Fibroblast of skin of scalp (primary cell): ENCODE measurements at places on chromosomes 11 and 22.
A peak's percentile ranks its signal among the peaks of the same experiment; 100 is the strongest.

GRCh38 chr11:3102641-3102921, 45.4 kb upstream of the CARS1 start:
- DNase-seq, result no peak

DNA sequence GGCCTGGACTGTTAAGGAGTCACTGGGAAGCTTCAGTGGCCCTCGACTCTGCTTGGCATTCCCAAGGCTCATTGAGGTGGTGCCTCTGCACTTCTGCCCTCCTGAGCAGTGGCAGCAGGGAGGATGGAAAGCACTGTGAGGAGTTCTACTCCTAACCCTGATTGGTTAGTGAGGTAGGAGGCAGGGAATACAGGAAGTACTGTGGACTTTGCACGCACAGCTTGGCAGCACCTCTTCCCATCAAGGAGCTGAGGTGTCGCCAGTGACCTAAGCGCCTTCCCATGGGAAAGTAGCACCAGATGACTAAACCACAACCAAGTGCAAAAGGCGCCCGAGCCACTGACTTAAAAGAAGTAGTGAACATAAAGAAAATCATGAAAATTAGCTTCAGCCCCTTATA, 152.5 kb upstream of the CADM1 start:
- no peak for DNase-seq

GRCh38 chr22:36457688-36458450, 23.6 kb downstream of the TXN2 start:
- DNase-seq, result peak; percentile 80

DNA sequence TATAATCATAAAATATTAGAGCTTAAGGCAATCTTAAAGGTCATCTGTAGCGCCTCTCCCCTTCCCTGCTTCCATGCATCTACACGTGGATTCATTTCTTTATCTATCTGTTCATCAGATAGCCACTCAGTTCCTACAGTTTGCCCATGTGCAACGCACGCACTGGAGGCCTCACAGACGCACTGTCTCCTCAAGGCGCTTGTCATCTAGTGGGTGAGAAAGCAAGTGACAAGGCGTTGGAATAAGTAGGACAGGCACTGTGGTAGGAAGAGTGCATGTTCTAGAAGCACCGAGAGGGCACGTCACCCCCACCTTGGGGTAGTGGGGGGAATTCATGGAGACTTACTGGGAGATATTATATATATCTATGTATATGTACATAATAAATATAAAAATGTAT, 20.8 kb upstream of the JAM3 start:
- no peak for DNase-seq

DNA sequence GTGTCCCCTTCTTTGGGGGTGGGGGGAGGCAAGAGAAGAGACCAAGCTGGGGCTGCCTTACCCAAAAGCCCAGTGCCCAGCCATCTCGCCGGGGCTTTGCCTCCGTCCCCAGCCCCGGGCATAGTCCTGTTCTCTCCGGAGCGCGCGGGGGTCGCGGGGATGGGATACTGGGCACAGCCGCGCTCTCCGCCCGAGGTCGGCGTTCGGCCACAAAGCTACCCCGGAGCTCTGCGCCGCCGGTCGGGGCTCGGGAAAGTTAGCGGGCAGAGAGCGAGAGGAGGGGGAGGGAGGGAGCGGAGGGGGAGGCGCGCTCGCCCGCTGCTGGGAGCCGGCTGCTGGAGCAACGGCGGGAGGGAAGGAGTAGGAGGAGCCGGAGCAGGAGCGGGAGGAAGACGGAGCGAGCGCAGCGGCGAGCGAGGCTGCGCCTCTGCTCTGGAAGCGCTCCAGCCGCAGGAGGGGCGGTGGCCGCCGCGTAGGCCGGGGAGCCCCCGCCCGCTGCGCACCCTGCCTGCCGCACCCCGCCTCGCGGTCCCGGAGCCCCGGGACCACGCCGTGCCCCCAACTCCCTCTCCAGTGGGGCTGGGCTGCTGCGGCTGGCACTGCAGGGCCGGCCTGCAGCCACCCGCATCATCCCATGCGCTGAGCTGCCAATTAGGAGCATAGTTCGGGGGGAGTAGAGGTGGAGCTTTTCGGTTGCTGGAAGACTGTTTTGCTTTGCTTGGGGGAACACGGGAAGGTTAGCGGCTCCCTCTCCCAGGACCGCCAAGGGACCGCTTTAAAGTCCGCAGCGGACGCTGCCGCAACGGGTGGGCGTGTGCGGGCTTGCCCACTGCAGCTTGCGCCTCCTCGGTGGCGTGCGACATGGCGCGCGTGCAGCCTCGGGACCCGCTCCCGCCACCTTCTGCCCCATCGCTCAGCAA, at the start of gene SCN4B:
Gene SCN4B, minus strand, starts transcription at position 272 of the 920 bp plus-strand sequence. Its CDS starts 150 bp downstream, at position 122.
- DNase-seq, result peak; percentile 46

- peak; percentile 90 for DNase-seq
Observed at GRCh38 chr22:36365020-36365411, 22.8 kb downstream of the MYH9 start.

DNA sequence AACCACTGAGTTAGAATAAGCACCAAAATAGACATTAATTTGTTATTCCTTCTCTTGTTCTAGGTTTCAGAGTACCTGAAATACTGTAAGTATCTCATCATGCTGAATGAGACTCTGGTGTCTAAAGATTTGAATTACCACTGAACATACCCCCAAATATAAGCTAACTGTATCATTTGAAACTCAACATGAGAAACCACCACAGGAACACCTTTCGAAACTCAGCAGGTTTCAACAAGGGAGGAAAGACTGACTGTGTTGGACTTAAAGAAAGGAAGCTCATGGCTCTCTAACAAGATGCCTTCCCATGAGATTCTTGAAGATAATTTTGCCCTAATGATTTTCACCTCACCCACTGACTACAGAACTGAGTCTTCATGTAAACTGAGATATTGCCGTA, 37.0 kb downstream of the PRCP start:
- DNase-seq, result no peak

- DNase-seq, result no peak
Observed at GRCh38 chr11:99176430-99176829, 155.7 kb downstream of the CNTN5 start.

DNA sequence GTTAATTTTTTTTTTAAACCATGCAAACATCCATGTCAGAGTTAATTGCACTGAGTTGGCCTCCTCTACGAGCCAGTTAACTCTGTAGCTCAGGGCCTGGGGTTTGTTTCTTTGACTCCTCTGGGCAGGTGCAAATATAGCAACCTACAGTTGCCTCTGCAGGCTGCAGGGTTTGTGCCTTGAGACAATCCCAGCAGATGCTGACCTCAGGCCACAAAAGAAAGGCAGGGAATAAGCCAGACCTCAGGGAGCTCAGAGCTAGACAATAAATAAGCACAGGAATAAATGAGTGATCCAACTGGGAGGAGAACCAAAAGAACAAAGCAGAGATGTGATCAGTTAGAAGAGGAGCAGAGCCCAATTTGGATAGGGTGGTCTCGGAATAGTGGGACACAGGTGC, 390.8 kb downstream of the SHANK2 start:
- no peak for DNase-seq

GRCh38 chr22:22712092-22712658, 67.8 kb downstream of the GGTLC2 start:
- no peak for DNase-seq

GRCh38 chr11:61037441-61038093, 64.7 kb upstream of the CD5 start:
- peak; percentile 67 for DNase-seq

GRCh38 chr22:48636746-48637145, 1190.9 kb downstream of the BRD1 start:
- DNase-seq, result no peak

- DNase-seq, result no peak
Observed at GRCh38 chr22:40463017-40463631, 92.7 kb downstream of the SGSM3 start.

- no peak for DNase-seq
Observed at GRCh38 chr11:64011371-64011770, 24.4 kb upstream of the FLRT1 start.

GRCh38 chr11:203945-204586, 3.1 kb downstream of the BET1L start:
- DNase-seq, result no peak

DNA sequence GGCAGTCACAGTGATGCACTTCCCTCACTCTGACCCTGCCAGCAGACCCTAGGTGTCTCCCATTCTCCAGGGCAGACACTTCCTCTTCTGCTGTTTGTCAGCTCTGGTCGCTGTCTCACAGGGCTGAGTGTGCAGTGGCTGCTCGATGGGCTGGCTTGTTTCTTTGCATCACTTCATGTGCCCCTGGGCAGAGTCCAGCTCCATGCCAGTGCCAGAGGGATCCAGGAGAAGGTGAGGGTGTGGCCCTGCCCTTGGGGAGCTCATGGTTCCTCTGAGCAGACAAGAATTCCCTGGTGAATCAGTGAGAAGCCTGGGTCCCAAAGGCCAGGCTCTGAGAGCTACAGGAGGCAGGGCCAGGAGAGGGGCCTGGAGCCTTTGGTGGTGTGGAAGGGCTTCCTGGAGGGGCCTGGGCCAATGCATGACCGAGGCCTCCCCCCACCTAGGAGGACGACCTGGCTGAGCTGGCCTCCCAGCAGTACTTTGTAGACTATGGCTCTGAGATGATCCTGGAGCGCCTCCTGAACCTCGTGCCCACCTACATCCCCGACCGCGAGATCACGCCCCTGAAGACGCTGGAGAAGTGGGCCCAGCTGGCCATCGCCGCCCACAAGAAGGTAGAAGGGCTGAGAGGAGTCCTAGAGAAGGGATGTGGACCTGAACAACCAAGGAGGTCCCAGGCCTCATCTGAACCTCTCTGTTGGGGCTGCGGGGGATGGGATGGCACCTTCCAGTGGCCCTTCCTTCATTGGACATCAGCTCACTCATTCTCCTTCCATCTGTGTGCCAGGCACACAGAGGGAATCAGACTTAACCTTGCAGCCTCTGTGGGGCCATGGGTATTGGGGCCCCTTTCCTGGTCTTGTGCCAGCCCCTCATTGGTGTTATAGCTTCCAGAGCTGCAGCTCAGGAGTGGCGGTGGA, 66.1 kb downstream of the MYO7A start:
- no peak for DNase-seq

- DNase-seq, result no peak
Observed at GRCh38 chr11:113351068-113351450, 36.5 kb upstream of the ANKK1 start.
